Esophagus squamous epithelium (tissue), 5 donors: ENCODE measurements at places on chromosomes 5 and 9.

DNA sequence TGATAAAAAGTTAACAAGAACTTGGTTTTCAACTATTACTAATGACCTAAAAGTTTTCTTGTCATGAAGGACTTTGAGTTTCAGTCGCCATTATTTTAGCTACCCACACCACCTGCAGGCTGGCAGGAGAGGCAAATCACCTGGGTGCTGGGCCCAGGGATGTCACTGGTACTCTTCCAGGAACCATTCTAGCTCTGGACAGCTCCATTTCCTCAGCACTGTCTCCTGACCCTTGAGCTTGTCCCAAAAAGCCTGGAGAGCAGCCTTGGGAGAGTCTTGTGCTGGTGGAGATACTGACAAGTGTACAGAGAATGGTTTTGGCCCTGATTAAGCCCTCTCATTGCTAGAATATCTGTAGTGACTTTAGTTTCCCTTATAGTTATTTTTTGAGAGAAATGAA lies 1924.1 kb upstream of the WWC1 start:
- DNase-seq: no peak
- H3K36me3 ChIP-seq: no peaks in the 10 kb centered on the region
- H3K27me3 ChIP-seq: no peaks in the 10 kb centered on the region
- no peak overlapping the region for H3K27ac ChIP-seq
- H3K4me1 ChIP-seq: no peaks in the 10 kb centered on the region
- H3K4me3 ChIP-seq: no peak overlapping the region

DNA sequence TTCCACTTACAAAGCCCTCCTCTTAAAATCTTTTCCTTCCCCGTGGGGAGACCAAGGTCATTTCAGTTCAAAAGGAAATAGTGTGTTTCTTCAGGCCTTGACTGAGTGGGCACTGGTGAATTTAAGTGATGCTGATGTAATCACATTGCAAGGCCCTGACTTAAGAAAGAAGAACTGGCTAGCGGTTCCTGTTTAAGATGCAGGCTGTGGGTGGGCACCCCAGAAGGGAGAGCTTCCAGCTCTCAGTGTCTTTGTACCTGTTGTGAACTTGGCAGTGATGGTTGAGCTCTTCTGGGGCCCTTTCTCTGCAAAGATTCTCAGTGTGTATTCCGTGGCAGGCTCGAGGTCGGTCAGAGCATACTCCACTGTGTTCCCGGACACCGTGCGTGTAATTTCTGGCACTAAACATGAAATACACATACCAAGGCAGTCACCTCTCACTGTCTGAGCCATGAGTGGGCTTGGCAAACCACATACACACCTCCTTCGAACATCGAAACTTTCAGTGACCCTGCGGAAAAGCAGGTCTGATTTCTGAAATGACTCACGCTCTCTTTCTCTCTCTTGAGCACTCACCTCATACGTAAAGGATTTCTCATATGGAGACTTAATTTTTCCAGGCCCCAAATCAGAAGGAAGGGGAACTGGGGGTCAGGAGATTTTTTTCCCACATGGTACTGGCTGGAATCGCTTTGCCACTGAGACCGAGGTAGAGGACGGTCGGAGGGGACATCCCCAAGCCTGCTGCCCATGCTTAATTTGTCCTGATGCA lies 81.9 kb downstream of the TNC start:
- H3K36me3 ChIP-seq: no peaks in the 10 kb centered on the region
- H3K27me3 ChIP-seq: no peaks in the 10 kb centered on the region

DNA sequence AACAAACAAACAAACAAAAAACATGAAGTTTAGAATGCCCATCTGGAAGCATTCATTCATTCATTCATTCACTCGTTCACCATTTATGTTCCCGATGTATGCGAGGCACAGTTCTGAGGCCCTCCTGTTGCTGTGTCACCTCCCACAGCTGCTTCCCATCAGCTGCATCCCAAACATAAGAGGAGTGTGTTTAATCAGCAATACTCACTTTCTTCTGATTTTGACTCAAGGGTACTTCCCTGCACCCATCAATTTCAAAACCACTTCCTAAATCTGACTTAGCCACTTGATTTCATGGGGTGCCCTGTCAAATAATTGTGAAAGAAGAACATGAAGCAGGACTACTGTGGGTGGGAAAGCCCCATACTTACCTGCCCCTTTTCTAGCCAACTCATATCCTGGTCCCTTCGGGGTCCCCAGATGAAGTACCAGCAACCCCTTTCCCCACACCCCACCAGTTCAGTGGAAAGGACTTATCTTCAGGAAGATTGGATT lies 128.0 kb upstream of the IL12B start:
- no peak for DNase-seq
- no peak overlapping the region for H3K4me3 ChIP-seq
- no peaks in the 10 kb centered on the region for H3K36me3 ChIP-seq
- H3K27me3 ChIP-seq: no peaks in the 10 kb centered on the region

DNA sequence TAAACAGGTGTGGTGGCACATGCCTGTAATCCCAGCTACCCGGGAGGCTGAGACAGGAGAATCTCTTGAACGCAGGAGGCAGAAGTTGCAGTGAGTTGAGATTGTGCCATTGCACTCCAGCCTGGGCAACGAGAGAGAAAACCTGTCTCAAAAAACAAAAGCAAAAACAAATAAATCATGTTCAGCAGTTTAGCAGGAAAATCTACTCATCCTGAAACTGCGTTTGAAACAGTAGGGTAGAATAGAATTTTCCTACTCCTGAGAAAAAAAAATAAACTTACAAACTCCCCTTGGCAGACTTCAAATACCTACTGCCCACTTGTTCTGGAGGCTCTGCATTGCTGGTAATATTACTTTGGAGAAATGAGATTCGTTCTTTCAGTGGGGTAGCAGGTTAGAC lies 367.7 kb downstream of the GADD45G start:
- no peaks in the 10 kb centered on the region for H3K4me1 ChIP-seq
- H3K4me3 ChIP-seq: no peak overlapping the region
- H3K27ac ChIP-seq: no peak overlapping the region

DNA sequence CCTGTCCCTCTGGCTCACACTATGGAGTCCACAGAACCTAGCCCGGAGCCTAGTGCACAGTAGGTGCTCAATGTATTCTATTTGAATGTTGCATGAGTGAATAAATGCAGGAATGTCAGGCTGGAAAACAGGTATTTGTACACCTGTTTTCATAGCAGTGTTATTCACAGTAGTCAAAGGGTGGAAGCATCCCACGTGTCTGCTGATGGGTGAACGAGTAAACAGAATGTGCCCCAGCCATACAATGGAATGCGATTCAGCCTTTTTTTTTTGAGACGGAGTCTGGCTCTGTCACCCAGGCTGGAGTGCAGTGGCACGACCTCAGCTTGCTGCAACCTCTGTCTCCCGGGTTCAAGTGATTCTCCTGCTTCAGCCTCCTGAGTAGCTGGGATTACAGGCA lies 31.5 kb upstream of the IER5L start:
- peaks cover 5% of the 10 kb centered on the region for H3K4me1 ChIP-seq
- no peak overlapping the region for H3K4me3 ChIP-seq
- H3K27me3 ChIP-seq: no peaks in the 10 kb centered on the region
- DNase-seq: no peak

- H3K36me3 ChIP-seq: peaks cover 5% of the 10 kb centered on the region
- H3K4me3 ChIP-seq: no peak overlapping the region
- no peak overlapping the region for H3K27ac ChIP-seq
- no peak for DNase-seq
- H3K27me3 ChIP-seq: no peaks in the 10 kb centered on the region
Measured at GRCh38 chr5:9222054-9222976, 323.6 kb downstream of the SEMA5A start.

DNA sequence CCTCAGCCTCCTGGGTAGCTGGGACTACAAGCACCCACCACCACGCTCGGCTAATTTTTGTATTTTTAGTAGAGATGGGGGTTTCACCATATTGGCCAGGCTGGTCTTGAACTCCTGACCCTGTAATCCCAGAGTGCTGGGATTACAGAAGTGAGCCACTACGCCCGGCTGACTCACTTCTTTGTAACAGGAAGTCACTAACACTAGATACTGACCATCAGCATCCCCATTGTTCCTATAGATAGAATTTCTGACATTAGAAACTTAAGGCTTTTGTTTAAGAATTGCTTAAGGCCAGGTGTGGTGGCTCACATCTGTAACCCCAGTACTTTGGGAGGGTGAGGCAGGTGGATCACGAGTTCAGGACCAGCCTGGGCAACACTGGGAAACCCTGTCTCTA lies 42.2 kb downstream of the LEAP2 start:
- DNase-seq: no peak
- H3K4me1 ChIP-seq: no peaks in the 10 kb centered on the region
- H3K27ac ChIP-seq: no peak overlapping the region
- peaks cover 5% of the 10 kb centered on the region for H3K36me3 ChIP-seq
- no peak overlapping the region for H3K4me3 ChIP-seq
